Aorta (tissue), 5 donors: ENCODE measurements at places on chromosomes 5 and 9. TPM values are rescaled to one million over a fixed set of nuclear protein-coding genes. Genes with fewer than 3 reads are reported as not detected.

GRCh38 chr5:26329562-26330189 lies 708.7 kb downstream of the CDH9 start:
- no peak for DNase-seq
- no peak overlapping the region for H3K4me3 ChIP-seq
- H3K27me3 ChIP-seq: no peaks in the 10 kb centered on the region
- H3K4me1 ChIP-seq: no peaks in the 10 kb centered on the region
- no peak overlapping the region for H3K27ac ChIP-seq

DNA sequence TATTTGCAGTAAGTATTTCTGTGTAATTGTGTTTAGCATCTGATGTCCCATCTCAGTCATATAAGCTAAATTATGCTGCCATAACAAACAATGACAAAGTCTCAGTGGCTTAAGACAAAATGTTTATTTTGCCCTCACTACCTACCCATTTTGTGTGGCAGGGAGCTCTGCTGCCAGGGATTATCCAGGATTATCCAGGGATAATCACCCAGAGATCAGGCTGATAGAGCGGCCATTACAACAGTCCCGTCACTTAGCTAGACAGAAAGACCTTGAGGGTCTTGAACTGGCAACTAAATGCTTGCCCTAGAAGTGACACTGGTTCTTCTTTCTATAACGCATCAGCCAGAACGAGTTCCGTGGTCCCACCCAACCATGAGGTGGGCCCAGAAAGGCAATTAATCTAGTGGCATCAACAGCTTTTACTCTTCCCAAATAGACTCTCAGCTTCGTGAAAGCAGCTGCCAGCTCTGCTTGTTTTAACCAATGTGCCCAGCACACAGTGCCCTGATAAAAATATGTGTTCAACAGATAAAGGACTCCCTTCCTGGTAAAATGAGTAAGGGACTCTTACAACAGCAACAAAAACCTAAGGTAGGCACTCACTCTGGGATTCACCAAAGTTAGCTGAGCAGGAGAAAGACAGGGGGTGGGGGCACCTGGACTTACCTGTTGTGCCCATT lies 22.8 kb downstream of the CCDC69 start:
- no peak overlapping the region for H3K4me3 ChIP-seq
- H3K27ac ChIP-seq: no peak overlapping the region
- no peaks in the 10 kb centered on the region for H3K4me1 ChIP-seq
- no peaks in the 10 kb centered on the region for H3K27me3 ChIP-seq
- no peak for DNase-seq

DNA sequence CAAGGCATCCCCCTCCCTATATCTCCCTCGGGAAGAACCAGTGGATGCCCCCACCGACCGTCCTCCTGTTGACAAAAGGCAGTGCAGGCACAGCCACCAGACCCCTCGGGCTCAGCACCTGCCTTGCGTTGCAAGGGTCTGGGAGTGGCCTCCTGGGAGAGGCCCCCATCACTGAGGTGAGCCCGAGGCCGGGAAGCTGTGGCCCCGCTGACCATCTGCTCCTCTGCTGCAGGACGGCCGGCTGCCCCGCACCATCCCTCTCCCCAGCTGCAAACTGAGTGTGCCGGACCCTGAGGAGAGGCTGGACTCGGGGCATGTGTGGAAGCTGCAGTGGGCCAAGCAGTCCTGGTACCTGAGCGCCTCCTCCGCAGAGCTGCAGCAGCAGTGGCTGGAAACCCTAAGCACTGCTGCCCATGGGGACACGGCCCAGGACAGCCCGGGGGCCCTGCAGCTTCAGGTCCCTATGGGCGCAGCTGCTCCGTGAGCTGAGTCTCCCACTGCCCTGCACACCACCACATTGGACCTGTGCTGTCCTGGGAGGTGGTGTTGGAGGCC lies 23.3 kb upstream of the SUSD3 start:
- no peak for DNase-seq
- H3K27ac ChIP-seq: no peak overlapping the region
- no peaks in the 10 kb centered on the region for H3K27me3 ChIP-seq
- no peaks in the 10 kb centered on the region for H3K4me1 ChIP-seq
- H3K36me3 ChIP-seq: no peaks in the 10 kb centered on the region
- H3K4me3 ChIP-seq: no peak overlapping the region

Gene CD14
- total RNA-seq: 205 TPM

Gene MRPL36
- 25.1 TPM for total RNA-seq

Gene FAM200C
- total RNA-seq: 4.9 TPM
